ENCODE measurements at places on chromosomes 12 and 14. TPM values are rescaled to one million over a fixed set of nuclear protein-coding genes. Genes with fewer than 3 reads are reported as not detected.

SLC16A7 gene
- total RNA-seq = 26.2 TPM

SLCO1B3 gene
- 0.10 TPM for total RNA-seq

MYF5 gene
- 48.5 TPM for total RNA-seq

SPSB2 gene
- 3.8 TPM for total RNA-seq

SPIC gene
- not detected for total RNA-seq

MTA1 gene
- total RNA-seq = 60.9 TPM

LMO3 gene
- 7.2 TPM for total RNA-seq

BBS10 gene
- 16.8 TPM for total RNA-seq

KRT83 gene
- total RNA-seq = not detected

TRPV4 gene
- 3.5 TPM for total RNA-seq

GRCh38 chr12:50839042-50839441 lies 3.7 kb upstream of the TMPRSS12 start:
- no peak for DNase-seq

DNA sequence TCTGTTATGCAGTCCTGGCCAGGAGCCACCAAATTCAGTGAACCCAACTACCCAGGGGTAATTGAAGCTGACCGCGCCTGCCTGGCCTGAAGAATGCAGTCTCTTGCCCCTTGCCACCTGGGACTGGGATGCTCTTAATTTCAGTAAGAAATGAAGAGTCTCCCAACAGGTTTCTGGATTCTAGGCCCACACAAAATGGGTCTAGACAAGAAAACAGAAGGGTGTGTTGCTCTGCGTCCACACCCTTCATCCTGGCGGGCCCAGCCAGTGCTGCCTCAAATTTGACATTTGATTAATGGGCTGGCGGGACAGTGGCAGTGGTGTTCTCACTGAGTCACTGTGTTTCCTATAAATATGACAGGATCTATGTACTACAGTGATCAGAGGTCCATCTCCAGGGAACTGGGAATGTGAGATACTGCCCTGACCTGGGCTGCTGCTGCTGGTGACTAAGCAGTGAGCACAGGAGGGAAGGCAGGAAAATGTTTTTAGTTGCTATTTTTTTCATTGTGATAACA lies 6.5 kb downstream of the TMEM253 start:
- DNase-seq = no peak

- no peak for DNase-seq
Measured at GRCh38 chr14:58082491-58083098, 69.4 kb downstream of the ARMH4 start.

GRCh38 chr12:27517546-27517945 lies 6.5 kb upstream of the PPFIBP1 start:
- no peak for DNase-seq

GRCh38 chr14:95267306-95267705 lies 52.4 kb downstream of the CLMN start:
- DNase-seq = no peak

DNA sequence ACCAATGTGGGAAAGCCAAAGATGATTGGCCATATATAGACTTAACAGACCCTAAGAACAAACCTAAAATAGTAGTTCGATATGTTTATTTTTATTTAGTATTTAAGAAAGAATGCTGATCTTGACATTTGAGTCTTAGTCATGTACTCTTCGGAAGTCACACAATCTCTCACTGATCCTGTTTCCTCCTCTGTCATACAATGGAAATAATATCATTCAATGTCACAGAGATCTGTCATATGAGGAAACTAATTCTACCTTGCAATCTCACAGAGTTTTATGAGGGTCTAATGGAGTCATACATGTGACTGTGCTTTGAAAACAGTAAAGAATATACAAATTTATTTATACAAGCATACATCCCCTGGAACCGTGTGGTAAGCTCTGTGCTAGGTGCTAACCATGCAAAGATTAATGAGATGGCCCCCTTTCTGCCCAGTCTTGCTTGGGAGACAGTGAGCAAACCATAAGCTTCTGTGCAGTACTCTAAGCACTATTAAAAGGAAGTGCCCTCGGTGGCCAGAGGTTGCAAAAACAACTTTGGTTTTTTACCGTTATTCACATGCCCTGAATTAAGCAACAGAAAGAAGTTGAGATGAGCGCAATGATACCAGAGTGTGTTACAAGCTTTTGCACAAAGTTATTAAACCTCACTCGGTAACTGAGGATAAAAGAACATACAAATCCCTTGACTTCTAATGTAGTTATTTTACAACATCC lies 1.7 kb upstream of the LIN7A start:
- no peak for DNase-seq

DNA sequence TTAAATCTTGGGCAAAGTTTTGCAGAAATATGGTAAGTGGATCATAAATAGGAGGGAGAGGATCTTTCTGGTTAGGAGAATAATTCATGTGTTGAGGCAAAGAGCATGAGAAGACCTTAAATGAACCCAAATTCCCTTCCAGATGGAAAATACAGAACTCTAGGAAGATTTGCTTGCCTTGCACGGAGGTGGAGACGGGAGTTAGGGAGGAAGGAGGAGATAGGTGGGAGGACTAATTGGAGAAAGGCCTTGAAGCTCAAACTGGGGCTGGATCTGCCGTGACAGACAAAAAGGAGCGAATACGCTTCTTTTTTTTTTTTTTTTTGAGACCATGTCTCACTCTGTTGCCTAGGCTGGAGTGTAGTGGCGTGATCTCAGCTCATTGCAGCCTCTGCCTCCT lies 5.9 kb downstream of the GPRC5A start:
- DNase-seq = no peak

- DNase-seq = peak; percentile 48
Measured at GRCh38 chr12:58896278-58896677, 24.0 kb downstream of the LRIG3 start.

GRCh38 chr14:74407021-74407800 lies 18.8 kb downstream of the SYNDIG1L start:
- DNase-seq = no peak

DNA sequence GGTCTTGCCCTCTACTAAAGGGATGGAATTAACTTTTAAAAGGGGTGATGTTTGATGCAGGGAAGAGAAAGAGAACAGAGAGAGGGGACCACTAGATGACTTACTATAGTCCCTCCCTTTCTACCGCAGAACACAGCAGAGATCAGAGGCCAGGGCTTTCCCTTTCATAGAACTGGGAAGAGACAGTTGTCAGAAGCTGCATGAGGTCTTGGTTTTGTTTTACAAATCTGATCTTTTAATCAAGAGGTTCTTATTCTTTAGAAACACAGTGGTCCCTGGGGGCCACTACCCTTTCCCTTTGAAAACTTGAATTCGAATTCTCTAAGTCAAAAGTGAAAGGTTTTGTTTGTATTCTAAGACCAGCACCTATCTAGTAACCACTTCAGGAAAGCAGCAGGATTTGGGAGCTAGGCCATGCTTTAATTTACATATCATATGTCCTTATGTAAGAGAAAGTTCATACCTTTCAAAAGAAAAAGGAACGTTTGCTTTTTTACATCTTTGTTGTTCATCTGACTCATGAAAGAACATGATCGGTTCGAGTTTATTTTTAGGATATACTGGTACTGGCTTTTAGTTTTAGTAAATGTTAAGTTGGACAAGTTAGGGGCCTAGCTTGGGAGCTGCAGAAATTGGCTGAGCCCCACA lies 6.3 kb downstream of the FBXL14 start:
- no peak for DNase-seq

DNA sequence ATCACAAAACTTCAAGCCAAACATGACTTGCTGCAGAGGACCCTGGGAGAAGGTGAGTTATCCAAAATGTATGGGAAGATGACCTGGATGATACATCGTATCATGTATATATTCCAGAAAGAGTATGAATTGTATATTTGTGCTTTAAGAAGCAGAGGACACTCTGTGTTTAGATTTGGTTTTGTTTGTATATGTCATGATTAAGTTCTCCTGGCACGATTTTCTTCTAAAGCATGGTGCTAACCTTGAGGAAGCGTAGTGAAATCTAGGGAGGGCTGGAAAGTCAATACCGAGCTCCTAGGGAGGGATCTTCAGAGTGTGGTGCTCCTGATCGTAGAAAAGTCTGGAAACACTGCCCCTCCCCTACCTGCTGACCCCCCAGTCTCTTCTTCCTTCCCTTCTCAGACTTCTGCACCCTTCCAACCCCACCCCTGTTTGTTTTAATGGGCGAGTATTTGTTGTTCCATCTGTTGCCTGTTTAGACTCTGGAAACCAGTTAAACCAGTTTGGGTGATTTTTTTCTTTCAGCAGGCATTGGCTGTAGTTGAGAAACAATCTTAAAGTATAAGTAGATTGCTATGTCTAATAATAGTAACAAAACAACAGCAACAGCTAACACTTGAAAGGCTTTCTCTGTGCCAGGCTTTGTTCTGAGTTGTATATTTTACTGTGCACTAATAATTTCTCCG lies 141.6 kb downstream of the KICS2 start:
- DNase-seq = peak; percentile 54

DNA sequence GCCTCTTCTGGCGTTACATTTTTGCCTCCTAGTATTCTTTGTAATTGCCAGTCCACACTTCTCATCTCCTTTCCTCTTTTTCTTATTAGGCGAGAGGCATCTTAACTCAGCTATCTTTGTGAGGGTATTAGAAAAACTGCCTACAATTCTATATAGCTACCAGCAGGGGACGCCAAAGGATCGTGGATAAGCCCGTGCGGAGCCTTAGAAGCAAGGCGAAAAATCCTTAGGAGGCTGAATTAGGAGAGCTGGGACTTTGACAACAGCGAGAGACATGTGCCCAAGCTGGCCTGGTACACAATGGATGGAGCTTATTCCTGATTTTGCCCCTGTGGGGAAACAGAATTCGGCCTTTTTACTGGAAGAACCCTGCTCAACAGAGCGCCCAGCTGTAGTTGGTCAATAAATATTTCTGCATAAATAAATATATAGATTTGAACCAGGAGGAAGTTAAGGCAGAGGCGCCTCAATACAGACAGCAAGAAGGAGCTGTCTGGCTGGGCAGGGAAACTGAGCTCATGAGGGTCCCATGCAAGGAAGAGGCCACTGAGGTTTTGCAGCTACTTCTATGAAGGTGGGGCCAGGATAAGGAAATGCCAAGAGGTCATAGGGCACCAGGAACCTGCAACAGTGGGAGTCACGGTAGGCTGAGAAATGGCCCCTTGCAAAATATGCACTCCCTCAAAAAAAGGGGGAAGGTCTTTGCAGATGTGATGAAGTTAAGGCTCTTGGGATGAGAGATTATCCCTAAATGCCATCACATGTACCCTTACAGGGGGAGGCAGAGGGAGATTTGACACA lies 14.6 kb upstream of the RBM19 start:
- DNase-seq = peak; percentile 87

GRCh38 chr12:41269056-41269455 lies 80.9 kb downstream of the PDZRN4 start:
- DNase-seq = no peak

- no peak for DNase-seq
Measured at GRCh38 chr12:119841433-119842210, 35.5 kb downstream of the CIT start.

- DNase-seq = no peak
Measured at GRCh38 chr14:92542766-92543554, 29.4 kb downstream of the RIN3 start.

DNA sequence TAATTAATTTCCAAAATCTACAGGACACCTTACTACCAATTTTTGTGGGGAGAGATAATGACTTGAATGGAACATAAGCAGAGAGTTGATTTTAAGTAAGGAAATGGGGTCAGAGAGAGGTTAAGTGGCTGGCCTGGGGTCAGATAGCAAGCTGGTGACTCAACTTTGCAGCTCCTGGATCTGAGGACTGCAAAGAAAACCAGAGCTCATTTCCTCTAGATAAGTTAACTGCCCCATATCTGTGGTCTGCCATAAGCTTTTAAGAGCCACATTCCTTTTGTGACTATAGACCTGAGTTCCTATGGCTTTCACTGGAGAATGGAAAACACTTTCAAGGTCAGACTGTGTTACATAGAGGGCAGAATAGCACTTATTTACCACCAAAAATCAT lies 201.2 kb upstream of the PRICKLE1 start:
- DNase-seq = no peak

DNA sequence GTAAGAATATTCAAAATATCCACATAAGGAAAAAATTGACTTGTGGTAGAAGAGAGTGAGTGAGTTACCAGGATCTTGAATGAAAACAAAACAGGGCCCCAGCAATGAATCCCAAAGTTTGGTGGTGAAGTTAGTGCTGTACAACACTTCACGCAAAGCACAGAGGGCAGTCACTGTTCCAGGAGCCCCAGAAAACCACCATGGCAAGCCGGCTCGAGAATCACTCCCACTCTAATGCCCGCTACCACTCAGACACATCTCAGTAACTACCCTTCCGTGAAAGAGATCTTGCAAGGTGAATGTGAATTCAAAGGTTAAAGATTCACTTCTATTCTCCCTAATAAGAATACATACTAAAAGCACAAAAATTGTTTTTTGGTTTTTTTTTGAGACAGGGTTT lies 30.1 kb downstream of the CLIP1 start:
- DNase-seq = no peak

- DNase-seq = peak; percentile 91
Measured at GRCh38 chr14:54566410-54567223, at the start of gene SAMD4A. TSS of gene SAMD4A (plus strand) at chr14:54567128. CDS start at chr14:54567917, 789 bp downstream.

DNA sequence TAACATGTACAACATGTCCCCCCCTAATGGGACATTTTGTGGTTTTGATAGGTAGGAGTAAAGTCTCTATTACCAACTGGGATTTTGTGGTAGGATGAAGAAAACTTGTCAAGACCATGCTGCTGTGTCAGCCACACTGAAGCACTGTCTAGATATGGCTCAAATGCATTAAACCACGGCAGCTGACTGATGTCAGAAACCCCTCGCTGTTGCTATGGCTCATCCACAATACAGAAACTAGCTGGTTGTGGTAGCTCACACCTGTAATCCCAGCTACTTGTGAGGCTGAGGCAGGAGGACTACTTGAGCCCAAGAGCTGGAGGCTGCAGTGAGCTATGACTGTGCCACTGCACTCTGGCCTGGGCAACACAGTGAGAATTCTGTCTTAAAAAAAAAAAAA lies 40.1 kb downstream of the PAPLN start:
- no peak for DNase-seq

DNA sequence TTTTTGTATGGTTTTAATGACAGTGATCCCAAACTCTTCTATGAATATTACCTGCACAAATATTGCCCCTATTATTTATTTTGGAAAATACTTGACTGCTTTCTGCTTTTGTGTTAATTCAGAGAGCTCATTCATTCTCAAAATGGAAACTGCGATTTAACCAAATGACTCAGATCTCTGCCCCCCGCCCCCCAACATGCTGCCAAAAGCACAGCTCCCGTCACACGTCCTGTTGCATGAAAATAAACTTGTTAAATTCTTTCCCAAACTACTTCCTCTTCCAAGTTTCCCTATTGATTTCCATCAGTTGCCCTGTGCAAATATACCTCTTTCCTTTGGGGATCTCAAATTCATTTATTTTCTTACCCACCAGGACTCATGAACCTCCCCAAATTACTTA lies 18.0 kb upstream of the NRDE2 start:
- no peak for DNase-seq

All from tongue (tissue), 3 donors.